ENCODE measurements at places on chromosomes 2 and 18.

- no peak for DNase-seq
These were observed 40.0 kb downstream of the SH3BP4 start for GRCh38 chr2:234991793-234992192.

DNA sequence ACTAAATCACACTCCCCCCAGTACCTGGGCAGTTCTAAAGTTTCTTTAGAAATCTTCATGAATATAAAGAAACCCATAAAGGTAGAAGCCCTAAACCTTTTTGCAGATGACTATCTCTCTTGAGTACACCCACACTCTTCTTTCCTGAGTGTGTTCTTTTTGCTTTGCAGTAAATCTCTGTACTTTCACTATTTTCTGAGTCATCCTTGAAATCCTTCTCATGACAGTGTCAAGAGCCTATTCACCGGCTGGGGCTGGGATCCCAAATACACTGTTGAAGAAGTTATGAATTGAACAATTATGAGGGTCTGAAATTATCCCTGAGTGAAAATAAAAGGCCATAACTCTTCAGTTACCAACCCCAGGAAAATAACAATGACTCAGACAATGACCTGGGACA is 133.9 kb upstream of the CCDC195 start:
- DNase-seq: no peak

GRCh38 chr2:103734911-103735310 is 973.1 kb downstream of the TMEM182 start:
- DNase-seq: no peak

GRCh38 chr2:190882411-190882766 is 1.8 kb downstream of the GLS start:
- no peak for DNase-seq

- DNase-seq: no peak
These were observed 93.9 kb downstream of the DGKD start for GRCh38 chr2:233448220-233448559.

- no peak for DNase-seq
These were observed 82.0 kb downstream of the FHOD3 start for GRCh38 chr18:36379435-36379984.
